Motor neuron (in vitro differentiated cells): ENCODE measurements at places on chromosomes 1 and 21. TPM values are rescaled to one million over a fixed set of nuclear protein-coding genes. Genes with fewer than 3 reads are reported as not detected.

FAM89A gene
- total RNA-seq: 9.7 and 10.7 TPM in 2 replicates

OLFML2B gene
- 1.0 and 1.2 TPM in 2 replicates for total RNA-seq

KIAA0040 gene
- 0.10 and 0.11 TPM in 2 replicates for total RNA-seq

PBX1 gene
- 151 and 182 TPM in 2 replicates for total RNA-seq

CFAP141 gene
- not detected in 2 replicates for total RNA-seq

APP gene
- total RNA-seq: 1,018 and 1,066 TPM in 2 replicates

MTOR gene
- total RNA-seq: 31.4 and 33.8 TPM in 2 replicates

C1orf56 gene
- total RNA-seq: 9.1 and 9.2 TPM in 2 replicates

RNF220 gene
- total RNA-seq: 82.7 and 90.6 TPM in 2 replicates

CLEC20A gene
- total RNA-seq: 2.2 and 3.1 TPM in 2 replicates

RCC1 gene
- total RNA-seq: 49.3 and 53.2 TPM in 2 replicates

MAP3K21 gene
- total RNA-seq: 1.4 and 1.6 TPM in 2 replicates

OR2L8 gene
- total RNA-seq: 1.8 and 1.9 TPM in 2 replicates

TIE1 gene
- total RNA-seq: 0.36 and 3.0 TPM in 2 replicates

CORT gene
- 1.1 and 1.2 TPM in 2 replicates for total RNA-seq

MNDA gene
- 1.9 TPM in 1 of 2 replicates, not detected in the other for total RNA-seq

RHEX gene
- not detected in 2 replicates for total RNA-seq

CCDC27 gene
- total RNA-seq: 0.23 and 0.47 TPM in 2 replicates

TTC22 gene
- total RNA-seq: 0.41 and 0.47 TPM in 2 replicates

LRRN2 gene
- 24.4 and 34.8 TPM in 2 replicates for total RNA-seq

SPRR2F gene
- not detected in 2 replicates for total RNA-seq

NPHS2 gene
- 0.24 and 0.39 TPM in 2 replicates for total RNA-seq

FASLG gene
- total RNA-seq: 0.13 TPM in 1 of 2 replicates, not detected in the other

EIF2D gene
- total RNA-seq: 55.2 and 58.3 TPM in 2 replicates

OR10Z1 gene
- total RNA-seq: 1.4 TPM in 1 of 2 replicates, not detected in the other

CELSR2 gene
- 22.0 and 23.8 TPM in 2 replicates for total RNA-seq

LCE2A gene
- not detected in 2 replicates for total RNA-seq

SELE gene
- not detected in 2 replicates for total RNA-seq

OR2T2 gene
- 0.42 TPM in 1 of 2 replicates, not detected in the other for total RNA-seq

FAM229A gene
- 0.38 and 1.1 TPM in 2 replicates for total RNA-seq

FCGR2B gene
- total RNA-seq: 0.37 and 0.47 TPM in 2 replicates

NOL9 gene
- total RNA-seq: 14.4 and 16.2 TPM in 2 replicates
